ENCODE measurements at places on chromosomes 4 and X.
A peak's percentile ranks its signal among the peaks of the same experiment; 100 is the strongest.

DNA sequence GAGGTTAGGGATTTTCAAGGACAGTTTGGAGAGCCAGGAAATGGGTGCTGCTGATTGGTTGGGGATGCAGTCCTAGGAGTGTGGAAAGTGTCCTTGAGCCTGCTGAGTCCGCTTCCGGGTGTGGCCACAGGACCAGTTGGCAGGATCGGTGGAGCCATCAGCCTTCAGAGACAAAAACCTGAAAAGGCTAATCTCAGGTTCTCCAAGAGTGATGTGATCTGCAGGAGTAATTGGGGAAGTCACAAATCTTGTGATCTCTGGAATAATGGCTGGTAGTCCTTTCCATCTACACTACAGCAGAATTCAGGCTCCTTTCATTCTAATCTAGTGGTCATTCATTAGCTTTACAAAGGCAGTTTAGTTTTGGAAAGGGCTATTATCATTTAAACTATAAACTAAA, 55.9 kb upstream of the BMP2K start:
- no peak for DNase-seq

DNA sequence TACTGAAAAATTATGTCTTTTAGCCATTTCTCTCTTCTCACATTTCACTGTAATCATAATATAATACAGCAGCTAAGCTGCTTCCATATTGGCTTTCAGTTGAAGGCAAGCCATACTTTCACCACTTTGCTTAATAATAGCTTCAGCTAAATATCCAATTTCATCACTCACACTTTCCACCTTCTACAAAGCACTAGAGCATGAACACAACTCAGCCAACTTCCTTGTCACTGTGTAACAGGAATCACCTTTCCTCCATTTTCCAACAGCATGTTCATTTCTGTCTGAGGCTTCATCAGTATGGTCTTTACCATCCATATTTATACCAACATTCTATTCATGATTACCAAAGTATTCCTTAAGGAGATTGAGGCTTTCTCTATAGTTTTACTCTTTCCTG, 219.8 kb upstream of the CTSO start:
- no peak for DNase-seq

- no peak for DNase-seq
Observed at GRCh38 chr4:170278460-170278859, 188.7 kb upstream of the AADAT start.

DNA sequence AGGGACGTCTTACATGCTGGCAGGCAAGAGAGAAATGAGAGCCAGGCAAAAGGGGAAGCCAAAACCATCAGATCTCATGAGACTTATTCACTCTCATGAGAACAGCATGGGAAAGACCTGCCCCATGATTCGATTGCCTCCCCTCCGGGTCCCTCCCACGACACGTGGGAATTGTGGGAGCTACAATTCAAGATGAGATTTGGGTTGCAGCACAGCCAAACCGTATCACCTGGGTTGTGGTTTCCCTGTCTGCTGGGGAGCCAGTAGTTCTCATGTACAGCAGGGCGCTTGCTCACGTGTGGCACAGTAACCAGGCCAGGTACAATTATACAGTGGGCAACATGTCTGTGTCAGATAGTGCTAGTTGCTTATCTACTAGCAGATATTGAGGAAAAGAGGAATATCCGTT, 11.1 kb upstream of the RS1 start:
- no peak for DNase-seq

DNA sequence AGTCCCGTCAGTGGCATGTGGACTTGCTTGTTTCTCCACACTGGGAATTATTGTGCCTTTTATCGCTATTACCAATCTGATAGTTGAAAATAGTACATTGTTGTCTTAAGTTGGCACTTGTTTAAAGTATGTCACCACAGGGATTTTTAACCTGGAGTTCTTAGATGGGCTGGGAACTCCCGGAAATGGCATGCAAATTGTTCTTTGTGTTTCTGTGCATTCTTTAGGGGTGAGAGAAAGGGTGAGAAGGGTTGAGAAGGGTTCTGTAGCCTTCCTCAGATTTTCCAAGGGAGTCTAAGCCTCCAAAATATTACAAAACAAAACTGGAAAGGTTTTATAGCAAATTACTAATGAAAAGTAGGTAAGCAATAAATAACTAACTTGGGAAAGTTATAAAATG, 176.9 kb downstream of the ZIC3 start:
- DNase-seq = no peak

DNA sequence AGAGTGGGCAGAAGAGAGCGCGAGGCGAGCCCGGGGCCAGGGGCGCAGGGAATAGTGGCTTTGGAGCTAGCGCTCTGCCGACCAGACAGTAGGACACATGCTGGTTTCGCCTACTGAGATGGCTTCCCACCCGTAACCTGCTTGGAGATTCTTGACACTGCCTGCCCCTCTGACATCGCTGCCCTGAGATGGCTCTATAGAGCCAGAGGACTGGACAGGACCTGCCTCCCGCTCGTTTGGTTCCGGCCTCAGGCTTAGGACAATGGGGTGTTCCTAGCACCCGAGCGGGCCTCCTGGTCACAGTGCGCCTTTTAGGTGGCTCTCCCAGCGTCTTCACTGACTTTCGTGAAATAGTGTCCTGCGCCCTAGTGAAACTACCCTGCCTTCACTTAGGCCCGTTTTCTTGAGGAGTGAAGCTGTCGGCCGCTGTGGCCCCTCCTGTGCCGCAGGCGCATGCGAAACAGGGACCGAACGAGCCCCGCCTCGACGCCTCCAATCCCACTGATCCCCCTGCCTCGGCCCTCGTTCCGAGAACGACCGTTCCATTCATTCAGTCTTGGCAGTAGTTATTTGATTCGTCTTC, 608 bp downstream of the TAF1 start:
- DNase-seq = peak; percentile 23

GRCh38 chr4:120331486-120332370, 265.1 kb upstream of the MAD2L1 start:
- DNase-seq = no peak

GRCh38 chr4:98945297-98945850, 16.4 kb upstream of the EIF4E start:
- DNase-seq = no peak

DNA sequence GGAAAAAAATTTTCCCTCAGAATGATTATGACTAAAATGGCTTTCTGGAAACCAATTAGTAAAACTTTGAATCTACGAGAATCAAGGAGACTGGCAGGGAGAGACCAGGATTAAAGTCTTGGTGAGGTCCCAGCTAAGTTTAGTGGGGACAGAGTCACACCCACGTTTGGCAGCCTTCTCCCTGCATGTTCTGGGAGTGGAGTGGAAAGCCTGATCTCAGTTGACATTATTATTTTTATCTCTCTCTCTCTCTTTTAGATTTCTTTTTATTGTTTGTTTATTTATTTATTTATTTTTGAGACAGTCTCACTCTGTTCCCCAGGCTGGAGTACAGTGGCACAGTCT, 67.8 kb downstream of the MED28 start:
- no peak for DNase-seq

GRCh38 chrX:48003367-48003757, 427 bp downstream of the ZNF182 start:
- no peak for DNase-seq

DNA sequence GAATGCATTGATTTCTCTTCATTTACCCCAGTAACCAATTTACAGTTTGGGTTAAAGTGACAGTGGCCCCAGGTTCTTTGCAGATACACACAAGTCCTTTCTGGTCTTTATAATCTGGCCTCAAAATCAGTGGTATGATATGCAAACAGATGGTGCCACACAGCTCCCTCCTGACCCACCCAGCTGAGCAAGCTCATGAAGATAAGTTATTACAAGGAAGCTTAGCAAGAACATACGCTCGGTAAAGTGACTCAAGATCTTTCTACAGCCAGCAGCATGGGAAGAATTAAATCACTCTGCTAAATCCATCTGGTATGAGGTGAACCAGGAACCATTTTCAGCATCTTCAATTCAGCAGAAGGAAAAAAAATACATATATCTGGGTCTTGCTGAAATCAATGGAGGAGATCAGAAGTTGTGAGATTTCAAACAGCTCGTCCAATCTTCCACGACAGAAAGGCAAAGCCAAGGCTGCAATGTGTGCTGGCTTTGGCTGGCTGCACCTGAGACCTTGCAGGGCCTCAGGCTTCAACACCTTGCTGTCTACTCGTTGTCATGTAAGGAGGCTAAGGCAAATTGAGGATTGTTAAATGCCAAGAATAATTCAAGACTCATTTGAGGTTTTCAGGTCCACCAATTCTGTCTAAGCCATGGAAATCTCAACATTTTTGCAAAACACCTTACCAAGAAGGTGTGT, 28.2 kb downstream of the SEL1L3 start:
- DNase-seq = no peak

DNA sequence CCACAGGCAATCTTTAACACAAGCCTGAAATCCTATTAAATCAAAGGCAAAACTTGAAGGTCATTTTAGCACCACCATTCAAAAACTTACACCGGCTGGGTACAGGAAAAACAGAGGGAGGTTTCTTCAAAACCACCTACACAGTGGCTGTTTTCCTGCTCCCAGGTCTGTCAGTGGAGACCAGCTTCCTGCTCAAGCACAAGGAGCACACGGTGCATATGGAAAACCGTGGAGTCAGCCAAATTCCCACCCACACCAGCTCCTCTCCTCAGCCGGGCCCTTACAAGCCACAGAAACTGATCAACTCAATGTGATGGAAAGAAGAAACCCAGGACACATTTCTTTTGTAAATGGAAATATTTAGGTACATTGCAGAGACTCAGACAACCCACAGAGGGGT, 14.3 kb upstream of the FAM241A start:
- DNase-seq = no peak
